KBM-7 (cell line): ENCODE measurements at places on chromosomes 13 and 19.

DNA sequence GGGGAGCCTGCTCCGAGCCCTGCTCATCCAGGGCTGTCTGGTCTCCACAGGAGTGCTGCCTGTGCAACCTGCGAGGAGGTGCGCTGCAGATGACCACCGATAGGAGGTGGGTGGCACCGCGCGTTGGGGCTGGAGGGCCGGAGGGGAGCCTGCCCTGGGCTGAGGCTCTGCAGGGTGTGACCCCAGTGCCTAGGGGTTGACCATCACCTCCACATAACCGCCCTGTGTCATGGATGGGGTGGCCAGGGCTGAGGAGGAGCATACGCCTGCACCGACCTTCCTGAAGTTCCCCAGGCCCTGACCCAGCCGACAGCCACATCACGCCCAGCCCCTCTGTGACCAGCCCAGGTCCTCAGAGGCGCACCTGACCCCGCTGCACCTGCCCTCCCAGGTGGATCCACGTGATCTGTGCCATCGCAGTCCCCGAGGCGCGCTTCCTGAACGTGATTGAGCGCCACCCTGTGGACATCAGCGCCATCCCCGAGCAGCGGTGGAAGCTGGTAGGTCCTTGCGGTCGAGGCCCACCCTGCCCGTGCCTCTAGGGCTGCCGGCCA, 168.7 kb downstream of the KDM4B start:
- no peak for DNase-seq

GRCh38 chr13:84086847-84087162, 204.5 kb upstream of the SLITRK1 start:
- DNase-seq: no peak

GRCh38 chr13:27128825-27129627, 42.6 kb downstream of the USP12 start:
- DNase-seq: no peak

GRCh38 chr13:62626771-62627170, 1211.1 kb upstream of the PCDH20 start:
- peak; percentile 1 for DNase-seq

DNA sequence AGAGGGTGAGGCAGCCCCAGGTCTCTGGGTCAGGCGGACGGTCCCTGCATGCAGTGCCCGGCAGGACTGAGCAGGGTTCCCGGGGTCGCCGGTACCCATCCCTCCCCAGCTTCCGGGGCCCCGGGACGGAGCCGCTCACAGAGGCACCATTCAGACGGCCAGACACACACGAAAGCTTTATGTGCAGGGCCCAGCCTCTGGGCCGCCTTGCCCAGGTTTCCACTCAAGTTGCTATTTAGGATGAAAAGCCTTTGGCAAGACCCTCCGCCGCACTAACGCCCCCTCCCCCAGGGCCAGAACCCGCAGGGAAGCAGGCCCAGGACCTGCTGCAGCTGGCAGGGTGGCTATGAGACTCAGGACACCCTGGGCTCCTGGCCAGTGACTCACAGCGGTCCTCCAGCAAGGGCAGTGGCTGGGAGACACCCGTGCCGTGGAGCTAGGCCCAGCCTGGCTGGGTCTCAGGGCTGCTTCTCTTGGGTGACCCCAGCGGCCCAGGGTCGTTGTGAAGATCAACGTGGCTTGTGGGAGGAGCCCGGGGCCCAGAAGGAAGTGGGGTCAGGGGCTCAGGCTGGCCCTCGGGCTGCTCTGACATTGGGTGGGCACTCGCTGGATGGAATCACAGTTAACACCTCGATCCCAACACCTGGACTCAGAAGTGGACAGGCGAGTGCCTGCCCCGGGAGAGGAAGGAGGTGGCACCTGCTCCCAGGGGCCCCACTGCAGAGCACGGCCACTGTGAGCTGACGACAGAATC, 4.8 kb downstream of the C19orf25 start:
- no peak for DNase-seq

GRCh38 chr13:44021422-44021821, 141.7 kb downstream of the LACC1 start:
- DNase-seq: no peak

DNA sequence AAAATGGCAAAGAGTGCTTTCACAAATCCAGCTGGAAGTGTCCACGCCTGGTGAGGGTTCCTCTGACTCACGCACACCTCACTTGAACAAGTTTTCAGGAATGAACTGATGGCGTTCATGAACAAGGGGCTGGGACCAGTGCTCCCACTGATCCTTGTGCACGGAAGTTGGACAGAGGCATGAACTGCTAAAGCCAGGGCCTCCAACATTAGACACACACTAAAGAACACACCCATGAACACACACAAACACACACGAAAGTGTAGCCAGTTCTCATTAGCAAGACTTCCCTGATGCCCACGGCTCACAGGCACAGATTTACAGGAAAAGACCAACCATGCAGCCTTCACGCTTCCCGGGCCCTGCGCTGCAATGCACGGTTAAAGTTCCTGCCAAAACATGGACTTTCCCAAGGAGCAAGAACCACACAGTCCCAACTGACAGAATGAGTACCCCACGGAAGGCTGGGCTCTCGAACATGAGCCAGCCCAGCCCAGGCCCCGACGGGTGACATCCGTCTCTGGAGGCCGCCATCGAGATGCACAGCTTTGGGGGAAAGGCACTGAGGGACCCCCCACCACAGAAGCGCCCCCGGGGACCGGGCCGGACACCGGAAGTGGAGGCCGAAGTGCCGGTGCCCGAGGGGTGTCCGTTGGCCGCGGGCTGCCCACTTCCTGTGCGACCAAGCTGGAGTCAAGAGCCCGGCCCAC, 808 bp downstream of the DNMT1 start:
- DNase-seq: peak; percentile 34

- DNase-seq: no peak
Observed at GRCh38 chr13:48370815-48371214, 42.1 kb downstream of the LPAR6 start.

DNA sequence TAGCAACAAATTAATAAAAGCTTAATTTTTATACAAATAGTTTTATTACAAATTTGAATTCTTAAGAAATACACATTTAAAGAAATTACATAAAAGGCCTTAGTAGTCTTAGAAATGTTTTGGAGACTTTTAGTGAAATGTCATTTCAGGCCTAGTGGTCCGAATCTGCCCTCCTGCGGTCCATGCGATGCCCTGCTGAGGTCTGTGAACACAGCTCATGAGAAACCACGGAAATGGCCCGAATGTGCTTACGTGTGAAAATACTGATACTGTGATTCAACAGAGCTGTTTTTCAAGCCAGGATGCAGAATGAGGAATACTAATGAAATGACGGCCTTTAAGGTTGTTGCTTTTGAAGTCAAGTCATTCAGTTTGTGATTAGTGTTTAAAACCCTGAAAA, 157.9 kb downstream of the COL4A1 start:
- DNase-seq: no peak

DNA sequence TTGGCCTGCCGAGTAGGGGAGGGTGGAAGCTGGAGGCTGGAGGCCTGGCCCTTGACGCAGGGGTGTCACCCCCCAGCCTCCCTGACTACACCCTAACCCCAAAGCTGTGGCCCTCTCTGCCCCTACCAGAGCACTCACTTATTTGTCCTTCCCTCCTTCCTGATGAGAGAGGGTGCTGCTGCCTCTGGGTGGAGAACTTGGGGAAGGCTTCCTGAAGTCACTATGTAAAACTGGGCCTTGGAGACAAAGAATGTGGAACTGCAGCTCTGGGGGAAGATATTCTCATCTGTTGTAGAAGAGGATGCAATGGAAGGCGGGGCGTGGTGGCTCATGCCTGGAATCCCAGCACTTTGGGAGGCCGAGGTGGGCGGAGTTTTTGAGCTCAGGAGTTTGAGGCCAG, 485.2 kb downstream of the ZNF536 start:
- no peak for DNase-seq

- DNase-seq: no peak
Observed at GRCh38 chr13:73081256-73081915, 22.6 kb downstream of the KLF5 start.

- DNase-seq: peak; percentile 74
Observed at GRCh38 chr19:46913852-46914430, 53.1 kb downstream of the ARHGAP35 start.

DNA sequence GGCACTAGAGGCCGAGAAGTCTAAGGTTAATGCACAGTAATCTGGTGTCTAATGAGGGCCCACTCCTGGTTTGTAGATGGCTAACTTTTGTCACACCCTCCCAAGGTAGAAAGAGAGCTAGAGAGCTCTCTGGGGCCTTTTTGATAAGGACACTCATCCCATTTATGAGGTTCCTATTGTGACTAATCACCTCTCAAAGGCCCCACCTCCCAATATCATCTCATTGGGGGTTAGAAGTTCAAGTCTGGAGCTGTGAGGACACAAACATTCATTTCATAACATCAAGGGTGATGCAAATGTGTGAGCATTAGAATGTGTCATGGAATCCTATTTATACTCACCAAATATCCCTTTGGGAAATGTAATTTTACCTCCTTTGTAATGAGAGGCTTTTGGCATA, 79.2 kb upstream of the SLC10A2 start:
- no peak for DNase-seq

GRCh38 chr19:57935731-57936130, 529 bp upstream of the ZNF418 start:
- DNase-seq: no peak

DNA sequence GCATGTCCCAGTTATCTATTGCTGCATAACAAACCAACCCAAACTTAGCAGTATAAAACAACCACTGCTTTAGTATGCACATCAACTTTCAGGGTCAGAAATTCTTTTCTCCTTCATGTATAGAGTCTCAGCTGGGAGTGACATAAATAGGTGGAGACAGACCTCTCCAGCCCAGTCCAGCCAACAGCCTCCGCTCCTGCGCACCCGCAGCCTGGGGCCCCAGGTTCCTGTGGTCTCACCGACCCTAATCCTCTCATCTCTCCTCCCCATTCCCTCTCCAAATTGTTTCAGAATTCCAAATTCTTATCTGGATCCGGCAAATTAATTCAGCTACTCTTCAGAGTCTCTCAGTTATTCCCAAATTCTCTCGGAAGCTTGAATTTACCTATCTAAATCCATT, 522 bp upstream of the ATP12A start:
- DNase-seq: no peak

DNA sequence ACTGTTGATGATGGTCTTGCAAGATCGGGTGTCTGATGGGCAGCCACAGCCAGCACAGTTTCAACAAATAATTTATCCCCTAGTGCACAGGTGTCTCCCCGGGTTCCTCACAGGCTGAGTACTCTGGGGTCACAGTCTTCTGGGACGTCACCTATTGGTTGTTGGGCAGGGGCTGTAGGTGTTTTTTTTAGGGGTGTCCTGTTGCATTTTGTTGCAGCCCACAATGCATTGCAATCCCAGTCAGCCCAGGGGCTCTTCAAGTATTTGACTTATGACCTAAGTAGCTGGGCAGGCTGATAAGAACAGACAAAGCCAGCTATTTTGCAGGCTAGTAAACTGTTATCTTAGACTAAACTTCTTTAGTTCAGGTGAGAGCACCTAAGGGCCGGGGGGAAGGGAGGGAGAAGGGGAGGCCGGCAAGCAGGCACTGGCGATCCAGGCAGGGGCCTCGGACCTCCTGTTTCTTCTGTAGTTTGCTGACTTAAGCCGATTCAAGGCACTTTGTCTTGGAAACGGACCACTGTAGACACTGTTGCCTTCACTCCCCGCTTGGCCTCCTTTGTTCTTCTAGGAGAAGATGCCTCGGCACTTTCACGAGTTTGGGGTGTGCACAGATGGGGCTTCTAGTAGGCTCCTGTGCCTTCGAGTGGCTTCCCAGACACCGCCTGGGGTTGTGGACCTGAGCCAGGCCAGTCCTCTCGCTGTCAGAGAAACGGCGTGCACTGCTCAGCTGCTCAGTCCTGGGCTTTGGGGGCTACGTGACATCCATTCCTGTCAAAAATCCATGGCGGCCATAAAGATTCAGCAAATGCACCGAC, 33.9 kb upstream of the GRTP1 start:
- DNase-seq: no peak

- peak; percentile 49 for DNase-seq
Observed at GRCh38 chr13:48403913-48404312, 9.0 kb downstream of the LPAR6 start.

GRCh38 chr13:68081061-68081460, 850.9 kb upstream of the PCDH9 start:
- DNase-seq: peak; percentile 71

- no peak for DNase-seq
Observed at GRCh38 chr13:104779311-104779993, 1713.2 kb upstream of the SLC10A2 start.

GRCh38 chr13:91725646-91726045, 327.2 kb downstream of the GPC5 start:
- no peak for DNase-seq

DNA sequence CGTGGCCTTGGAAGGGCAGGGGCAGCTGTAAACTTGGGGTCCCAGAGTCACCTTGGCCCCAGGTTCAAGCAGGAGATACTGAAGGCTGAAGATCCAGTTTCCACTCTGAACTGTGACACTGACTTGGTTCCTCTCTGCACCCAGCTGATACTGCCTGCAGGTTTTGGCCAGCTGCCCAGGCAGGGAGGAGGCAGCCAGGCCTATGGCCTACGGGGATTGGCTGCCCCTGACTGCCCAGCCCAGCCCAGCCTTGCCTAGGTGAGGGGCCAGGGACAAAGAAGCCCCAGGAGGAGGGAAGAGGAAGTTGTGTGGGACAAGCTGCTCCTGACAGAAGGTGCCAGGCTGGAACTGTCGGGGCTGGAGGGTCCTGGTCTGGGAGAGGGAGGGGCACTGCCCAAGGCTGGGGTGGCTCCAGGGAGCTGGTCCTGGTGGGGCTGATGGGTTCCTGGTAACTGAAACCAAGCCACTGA, 51.7 kb upstream of the CYP4F8 start:
- peak; percentile 64 for DNase-seq

- DNase-seq: no peak
Observed at GRCh38 chr13:114319441-114319913, 5.2 kb downstream of the CHAMP1 start.

- DNase-seq: peak; percentile 34
Observed at GRCh38 chr19:3094601-3095440, 659 bp downstream of the GNA11 start.

GRCh38 chr19:11694533-11695439, 44.0 kb downstream of the ZNF823 start:
- DNase-seq: peak; percentile 96

DNA sequence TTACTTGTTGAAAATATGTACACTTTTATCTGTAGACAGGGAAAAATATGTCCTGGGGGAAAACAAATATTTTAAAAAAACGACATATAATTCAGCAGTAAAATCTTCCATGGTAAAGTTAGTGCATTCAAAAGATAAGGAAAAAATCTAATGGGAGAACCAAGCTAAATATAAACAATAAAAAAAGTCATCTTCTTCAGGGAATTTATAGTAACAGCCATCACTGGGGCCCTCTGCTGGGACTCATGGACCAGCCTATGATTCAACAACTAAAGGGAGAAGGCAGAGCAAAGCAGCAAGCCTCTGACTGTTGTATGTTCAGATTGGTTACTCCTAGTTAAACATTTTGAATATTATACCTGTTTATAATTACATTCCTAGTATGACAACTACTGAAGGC, 93.0 kb downstream of the ITGBL1 start:
- no peak for DNase-seq

DNA sequence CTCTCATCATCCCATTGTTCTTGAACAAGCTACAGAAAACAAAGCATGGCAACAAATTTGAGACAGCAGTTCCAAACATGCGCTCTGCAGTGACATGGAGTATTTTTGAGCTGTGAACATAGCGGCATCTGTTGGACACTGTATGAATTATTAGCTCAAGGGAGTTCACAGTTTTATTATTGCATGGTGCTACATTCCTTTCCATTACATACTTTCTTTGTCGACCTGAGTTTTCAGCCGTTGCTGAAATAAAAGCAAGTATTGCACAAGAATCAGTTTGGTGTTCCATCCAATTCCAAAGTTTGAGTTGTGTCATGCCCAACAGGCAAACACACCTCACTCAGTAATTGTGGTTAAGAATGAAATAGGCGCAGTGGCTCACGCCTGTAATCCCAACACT, 30.1 kb upstream of the METTL21C start:
- DNase-seq: peak; percentile 52

GRCh38 chr13:99827011-99827772, 144.4 kb downstream of the ZIC5 start:
- DNase-seq: no peak
